ENCODE measurements at places on chromosomes 4 and X.

DNA sequence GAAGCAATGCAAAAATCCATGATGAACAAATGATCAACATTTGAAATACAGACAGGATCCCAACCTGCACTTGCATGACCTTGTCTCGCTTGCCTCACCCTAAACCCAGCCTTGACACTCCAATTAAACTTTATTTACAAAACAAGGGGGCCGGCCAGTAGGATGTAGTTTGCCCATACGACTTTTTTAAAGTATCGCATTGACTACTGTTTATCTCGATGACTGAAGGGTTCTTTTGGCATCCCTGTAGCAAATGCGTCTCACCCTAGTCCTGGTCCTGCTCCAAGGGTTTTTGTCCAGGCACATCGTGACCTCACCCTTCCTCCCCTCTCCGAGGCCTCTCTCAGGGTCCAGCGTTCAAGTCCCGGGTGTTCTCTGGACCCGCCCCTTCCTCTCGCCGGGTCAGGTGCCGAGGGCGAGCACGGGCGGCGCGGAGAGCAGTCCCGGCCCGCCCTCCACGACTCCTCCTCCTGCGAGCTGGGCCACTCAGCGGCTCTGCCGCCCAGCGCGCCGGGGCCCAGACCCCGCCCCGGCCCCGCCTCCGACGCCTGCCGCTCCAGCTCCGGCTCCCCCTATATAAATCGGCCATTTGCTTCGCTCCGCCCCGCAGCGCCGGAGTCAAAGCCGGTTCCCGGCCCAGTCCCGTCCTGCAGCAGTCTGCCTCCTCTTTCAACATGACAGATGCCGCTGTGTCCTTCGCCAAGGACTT, at the start of gene SLC25A5:
TSS of gene SLC25A5 (plus strand) at position 603 of the 709 bp plus-strand sequence. CDS start at position 675, 72 bp downstream.
- peak; percentile 73 for DNase-seq

GRCh38 chr4:56466910-56467283, 520 bp upstream of the SRP72 start:
- no peak for DNase-seq

DNA sequence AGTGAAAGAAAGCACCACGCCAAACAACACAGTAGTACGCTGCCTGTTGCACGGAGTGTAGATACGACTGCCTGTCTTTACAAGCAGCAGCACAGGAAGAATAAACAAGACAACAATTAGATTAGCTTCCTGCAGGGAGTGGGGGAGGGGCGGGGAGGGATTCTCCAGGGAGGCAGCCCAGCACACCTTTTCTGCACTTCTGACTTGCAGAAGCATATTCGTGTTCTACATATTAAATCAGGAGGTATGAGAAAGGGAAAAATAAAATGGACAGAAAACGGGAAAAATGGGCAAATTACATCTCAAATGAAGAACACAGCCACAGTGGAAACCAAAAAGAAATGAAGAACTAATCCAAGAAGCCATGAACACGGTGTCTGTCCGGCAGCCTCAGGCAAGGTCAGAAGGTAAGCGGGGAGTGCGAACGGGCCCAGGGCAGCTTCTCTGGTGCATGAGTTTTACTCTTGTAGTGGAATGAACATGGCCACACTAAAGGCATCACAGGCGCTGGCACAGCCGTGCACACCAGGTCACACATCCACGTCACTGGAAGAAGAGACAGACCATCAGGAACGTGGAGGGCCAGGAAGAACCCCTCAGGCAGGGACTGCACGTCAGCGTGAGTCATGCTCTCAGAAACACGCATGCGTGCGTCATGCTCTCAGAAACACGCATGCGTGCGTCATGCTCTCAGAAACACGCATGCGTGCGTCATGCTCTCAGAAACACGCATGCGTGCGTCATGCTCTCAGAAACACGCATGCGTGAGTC, 20.1 kb upstream of the ADRA2C start:
- no peak for DNase-seq

DNA sequence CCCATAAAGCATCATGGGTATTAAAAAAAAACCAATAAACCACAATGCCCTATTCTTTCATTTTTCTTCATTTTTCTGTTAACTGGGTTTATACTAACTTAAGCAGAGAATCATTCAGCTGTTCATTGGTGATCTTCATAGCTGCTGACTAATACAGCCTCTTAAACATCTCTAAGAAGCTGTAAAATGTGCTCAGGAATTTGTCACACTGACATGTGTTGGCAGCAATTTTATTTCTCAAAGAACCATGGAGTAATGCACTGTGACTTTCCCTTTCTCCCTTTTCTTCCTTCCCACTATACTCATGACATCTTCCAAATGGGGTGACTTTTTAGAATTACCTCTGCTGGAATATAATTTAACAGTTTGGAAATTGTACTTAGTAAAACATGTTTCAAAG, 315.4 kb downstream of the ANTXR2 start:
- no peak for DNase-seq

DNA sequence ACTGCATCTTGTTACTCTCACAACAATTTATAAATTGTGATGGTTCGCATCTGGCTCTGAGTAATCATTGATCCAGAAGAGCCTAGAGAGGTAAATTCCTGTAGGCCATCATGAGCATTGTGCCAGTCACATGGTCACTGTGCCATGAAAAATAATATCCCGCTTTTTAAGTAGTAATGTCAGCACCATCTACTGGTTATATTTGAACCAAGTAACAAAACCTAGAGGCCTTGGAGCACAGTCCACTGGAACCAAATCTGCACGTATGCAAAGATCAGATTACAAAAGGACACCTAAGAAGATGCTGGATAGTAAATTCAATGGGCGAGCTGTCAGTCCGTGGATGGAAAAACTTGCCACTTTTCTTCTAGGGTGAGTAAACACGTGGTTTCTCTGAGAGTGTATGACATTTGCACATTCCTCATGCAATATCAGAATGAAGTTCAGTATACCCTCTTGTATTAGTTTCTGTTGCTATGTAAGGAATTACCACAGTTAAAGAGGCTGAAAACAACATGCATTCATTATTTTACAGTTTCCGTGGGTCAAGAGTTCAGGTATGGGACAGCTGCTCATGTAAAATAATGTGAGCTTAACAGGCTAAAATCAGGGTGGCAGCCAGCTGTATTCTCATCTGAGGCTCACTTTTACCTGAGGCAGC, 26.8 kb downstream of the FAM114A1 start:
- DNase-seq, result no peak

GRCh38 chr4:179755322-179755721, 2313.1 kb upstream of the AGA start:
- DNase-seq, result no peak

DNA sequence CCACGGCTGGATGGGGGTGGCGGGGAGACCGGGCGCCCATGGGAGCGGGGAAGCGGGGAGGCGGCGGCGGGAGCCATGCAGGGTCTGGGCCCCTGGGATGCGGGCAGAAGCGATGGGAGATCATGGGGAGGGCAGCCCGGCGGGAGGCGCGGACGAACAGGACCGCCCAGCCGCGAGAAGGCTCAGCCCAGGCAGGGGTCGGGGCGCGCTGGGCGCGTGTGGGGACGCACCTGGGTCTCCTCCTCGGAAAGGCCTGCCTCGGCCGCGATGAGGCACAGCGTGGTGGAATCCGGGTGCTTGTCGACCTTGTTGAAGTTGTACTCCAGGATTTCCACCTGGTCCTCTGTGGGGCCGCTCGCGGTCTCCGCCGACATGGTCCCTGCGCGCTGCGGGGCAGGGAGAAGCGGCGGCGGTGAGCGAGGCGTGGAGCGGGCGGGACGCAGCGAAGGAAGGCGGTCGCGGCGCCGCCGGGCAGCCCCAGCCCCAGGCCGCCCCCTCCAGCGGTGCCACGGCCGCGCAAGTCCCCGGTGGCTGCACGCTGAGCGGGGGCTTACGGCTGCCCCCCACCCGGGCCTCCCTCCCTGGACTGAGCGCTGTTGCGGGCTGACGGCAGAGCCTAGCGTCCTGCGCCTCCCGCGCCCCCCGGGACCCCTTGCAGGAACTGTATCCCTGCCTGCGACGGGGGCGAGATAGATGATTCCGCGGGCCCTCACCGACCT, 25.3 kb downstream of the HOPX start:
- DNase-seq, result no peak

DNA sequence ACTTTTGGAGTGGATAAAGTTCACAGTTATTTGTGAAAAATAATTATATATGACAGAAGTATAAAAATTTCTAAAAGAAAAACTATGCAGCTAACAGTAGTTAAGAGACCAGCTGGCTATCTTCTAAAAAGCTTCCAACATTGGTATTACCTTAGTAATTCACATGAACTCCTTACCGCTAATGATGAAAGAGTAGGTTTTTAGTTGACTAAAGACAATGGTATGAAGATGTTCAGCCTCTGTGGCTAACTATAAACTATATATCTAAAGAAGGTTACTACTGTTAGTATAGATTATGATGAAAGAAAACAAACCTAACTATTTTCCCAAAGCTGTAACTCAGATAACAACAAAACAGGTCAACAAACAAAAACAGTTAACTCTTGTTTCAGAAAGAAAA, 10.4 kb downstream of the CCNI start:
- no peak for DNase-seq

GRCh38 chr4:168273838-168274237, 44.7 kb downstream of the DDX60 start:
- DNase-seq, result no peak

GRCh38 chr4:163193717-163194116, 27.0 kb upstream of the NAF1 start:
- DNase-seq, result no peak

DNA sequence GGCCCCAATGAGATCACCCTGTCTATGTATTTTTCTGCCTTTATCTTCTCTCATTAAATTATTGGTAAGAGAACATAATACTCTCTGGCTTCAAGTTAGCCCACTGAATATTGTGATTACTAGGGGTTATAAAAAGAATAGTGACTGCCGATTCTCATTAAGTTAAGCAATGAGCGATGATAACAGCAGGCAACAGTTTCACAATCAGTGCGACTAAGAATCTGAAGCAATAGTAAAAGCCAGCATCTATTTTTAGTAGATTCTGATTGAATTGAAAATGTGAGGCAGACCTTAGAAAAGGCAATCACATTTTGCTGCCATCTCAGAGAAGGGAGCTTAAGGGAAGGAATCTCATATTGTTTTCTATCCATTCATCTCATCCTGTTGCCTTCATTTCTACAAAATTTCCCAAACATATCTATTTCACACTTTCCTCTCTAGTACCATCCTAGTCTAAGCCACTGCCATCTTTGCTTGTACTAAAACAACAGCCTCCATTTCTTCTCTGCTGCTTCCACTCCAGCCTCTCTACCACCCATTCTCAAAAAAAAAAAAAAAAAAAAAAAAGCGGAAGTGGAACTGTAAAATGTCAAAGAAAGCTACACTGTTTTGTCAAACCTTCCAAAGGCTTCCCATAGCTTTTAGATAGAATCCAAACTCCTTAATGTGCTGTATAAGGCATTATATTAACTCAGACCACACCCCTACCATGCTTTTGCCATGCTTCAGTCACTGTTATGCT, 17.4 kb downstream of the GABRA4 start:
- no peak for DNase-seq

- no peak for DNase-seq
Observed at GRCh38 chr4:41424522-41424921, 113.4 kb upstream of the LIMCH1 start.

DNA sequence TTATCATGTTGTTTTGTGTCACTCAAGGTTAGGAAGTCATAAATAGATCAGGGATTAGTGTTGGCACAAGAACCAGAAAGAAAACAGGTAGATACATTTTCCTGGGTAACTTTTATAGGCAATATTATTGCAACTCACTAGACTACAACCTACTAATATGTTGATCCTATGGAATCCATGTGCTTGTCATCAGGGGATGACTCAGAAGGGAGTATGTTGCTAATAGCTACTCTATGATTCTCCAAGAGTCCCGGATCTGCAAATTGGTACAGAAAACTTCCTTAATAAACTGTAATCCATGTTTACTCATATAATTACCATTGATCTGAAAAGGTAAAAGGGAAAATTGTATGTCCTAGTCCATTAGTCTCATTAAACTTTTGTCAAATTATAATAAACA, 11.7 kb upstream of the GNRHR start:
- DNase-seq, result no peak

DNA sequence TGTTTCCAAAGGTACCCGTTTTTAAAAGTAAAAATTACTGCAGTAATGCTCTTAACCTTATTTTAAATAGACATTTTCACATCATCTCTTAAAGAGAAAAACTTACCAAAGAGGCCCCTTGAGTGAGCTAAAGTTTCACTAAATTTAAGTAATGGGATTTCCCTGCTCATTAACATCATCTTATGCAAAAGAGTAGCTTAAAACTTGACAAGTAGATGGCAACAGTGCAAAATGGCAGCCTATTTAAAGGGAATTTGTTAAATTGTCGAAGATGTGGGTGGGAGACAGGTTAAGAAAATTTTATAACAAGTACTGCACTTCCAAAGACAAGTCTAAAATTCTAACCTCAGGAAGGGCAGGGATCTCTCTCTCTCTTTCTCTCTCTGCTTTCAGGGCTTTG, 271.7 kb upstream of the LDB2 start:
- no peak for DNase-seq

- DNase-seq, result no peak
Observed at GRCh38 chrX:68922013-68922412, 93.2 kb downstream of the EFNB1 start.

DNA sequence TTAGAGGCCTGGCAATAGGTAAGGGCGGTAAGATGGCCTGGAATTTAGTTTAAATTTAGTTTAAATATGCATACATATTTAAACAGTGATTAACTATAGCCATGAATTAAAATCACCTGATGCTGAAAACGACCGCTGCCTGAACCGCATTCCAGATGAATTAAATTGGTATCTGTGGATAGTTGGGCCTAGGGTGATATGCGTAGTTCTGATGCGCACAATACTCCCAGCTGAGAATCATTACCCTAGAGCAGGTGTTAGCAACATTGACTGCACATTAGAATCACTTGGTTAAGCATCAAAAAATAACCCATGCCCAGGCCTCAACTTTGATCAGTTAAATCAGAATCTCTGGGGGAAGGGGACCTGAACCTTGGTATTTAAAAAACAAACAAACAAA, 432.4 kb downstream of the GBA3 start:
- DNase-seq, result no peak

GRCh38 chr4:123977641-123978081, 581.1 kb downstream of the SPRY1 start:
- DNase-seq, result no peak

DNA sequence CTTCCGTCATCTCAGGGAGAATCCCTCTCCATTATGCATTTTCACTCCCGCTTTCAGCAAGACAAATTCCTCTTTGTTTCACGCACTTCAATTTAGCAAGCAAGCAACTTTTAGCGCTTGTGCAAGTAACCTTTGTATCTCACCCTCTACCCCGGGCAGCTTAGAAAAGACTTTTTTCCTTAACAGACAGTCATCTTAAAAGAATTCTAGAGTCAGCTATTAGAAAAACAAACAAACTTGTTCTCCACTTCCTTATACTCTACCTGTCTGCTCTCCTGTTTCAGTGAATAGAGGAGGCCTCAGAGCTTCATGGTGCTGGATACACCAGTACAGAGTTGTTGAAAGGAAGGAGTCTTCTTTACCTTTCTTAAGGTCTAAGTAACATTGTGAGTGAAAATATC, 12.1 kb downstream of the TIGD2 start:
- DNase-seq, result no peak

DNA sequence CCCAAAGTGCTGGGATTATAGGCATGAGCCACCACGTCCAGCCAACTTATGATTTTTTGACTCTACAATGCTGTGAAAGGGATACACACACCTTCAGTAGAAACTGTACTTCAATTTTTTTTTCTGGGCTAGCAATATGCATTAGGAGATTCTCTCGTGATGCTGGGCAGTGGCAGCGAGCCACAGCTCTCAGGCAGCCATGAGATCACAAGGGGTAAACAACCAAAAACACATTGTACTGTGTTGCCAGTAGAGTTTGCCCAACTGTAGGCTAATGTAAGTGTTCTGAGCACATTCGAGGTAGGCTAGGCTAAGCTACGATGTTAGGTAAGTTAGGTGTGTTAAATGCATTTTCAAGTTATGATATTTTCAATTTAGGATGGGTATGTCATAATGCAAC, 25.7 kb downstream of the RAB33A start:
- no peak for DNase-seq
